Left kidney (tissue), 8 donors: ENCODE measurements at places on chromosomes 5 and 9. TPM values are rescaled to one million over a fixed set of nuclear protein-coding genes. Genes with fewer than 3 reads are reported as not detected.

DNA sequence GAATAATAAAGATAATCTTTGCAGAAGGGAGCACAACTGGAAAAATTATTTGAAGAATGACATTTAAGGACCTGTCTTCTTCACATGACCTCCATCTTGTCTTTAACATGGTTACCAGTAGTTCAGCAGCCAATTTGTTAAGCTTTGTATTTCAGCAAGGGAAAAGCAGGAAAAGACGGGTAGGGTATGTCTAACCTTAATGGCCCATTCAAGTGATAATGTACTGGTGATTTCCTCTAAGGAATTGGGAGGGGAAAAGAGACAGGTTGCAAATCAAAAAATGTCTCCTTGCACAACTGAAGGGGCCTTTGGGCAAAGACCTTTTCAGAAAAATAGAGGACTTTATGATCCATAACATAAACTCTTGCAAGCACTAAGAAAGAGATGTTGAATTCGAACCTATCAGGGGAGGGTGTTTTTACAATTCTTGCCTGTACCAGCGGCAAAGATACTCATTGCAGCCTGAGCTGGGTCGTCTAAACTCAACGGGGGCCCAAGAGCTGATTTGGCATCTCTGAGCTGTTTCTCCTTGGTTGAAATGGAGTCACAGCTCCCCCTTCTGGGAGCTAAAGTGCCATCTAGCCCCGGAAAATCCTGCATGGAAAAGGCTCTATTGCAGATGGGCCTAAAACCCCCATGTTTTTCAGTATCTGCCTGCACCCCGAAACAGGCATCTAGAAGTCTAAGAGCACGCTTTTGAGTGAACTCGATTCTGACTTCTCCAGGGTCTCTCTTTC, 3.8 kb downstream of the BRINP1 start:
- DNase-seq = peak; percentile 64

DNA sequence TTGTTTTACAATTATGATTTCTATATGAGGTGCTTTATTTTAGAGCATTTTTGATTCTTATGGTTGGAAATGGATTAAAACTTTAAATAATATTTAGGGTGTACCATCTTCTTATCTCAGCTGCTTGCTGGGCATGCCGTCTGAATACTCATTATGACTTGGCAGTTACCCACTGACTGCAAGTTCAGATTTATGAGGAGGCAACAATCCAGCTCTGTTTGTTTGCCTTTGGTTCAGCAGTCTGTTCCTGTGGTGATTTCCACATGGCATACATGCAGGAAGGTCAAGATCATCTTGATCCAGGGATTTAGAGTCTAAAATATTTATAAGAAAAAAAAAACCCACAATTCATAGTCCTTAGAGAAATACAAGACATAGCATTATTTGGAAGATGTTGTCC, 1254.5 kb upstream of the NUDT12 start:
- DNase-seq = no peak

The TSLP gene
- polyA plus RNA-seq = 0.10 TPM

GRCh38 chr9:104961701-104962359, 33.9 kb upstream of the ABCA1 start:
- no peak for DNase-seq

The CARTPT gene
- polyA plus RNA-seq = not detected

The PTCH1 gene
- 33.8 TPM for polyA plus RNA-seq
